ENCODE measurements at places on chromosomes 7 and 10.

GRCh38 chr10:21069278-21069677 is 172.2 kb upstream of the NEBL start:
- DNase-seq = no peak

DNA sequence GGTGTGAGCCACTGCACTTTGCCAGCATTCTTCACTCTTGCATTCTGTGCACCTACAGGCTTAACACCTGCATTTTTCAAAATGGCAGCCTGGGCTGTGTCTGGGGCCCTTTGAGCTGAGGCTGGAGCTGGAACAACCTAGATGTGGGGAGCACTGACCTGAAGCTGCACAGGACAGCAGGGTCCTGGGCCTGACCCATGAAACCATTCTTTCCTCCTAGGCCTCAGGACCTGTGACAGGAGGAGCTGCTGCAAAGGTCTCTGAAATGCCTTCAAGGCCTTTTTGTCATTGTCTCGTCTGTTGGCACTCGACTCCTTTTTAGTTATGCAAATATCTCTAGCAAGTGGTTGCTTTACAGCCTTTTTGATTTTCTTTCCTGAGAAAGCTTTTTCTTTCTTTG is 82.3 kb downstream of the INPP5A start:
- no peak for DNase-seq

DNA sequence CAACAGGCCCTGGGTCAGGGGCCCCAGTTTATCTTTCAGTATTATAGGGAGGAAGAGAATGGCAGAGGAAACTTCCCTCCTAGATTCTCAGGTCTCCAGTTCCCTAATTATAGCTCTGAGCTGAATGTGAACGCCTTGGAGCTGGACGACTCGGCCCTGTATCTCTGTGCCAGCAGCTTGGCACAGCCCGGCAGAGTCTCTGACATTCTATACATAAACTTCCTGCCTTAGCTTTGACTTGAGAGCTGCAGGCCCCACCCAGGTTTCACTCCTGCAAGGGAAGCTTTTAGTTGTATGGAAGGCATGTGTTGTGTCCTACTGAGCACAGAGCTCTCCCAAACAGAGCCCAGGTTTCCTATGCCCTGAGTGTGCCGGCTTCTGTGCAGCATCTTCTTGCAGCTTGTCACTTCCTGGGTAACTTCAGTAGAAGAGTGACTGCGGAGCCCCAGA is 205.6 kb upstream of the PRSS58 start:
- peak; percentile 38 for DNase-seq

- DNase-seq = no peak
These were observed 10.1 kb downstream of the BNIP3 start for GRCh38 chr10:131971591-131971990.

Measured in stimulated activated CD8-positive, alpha-beta memory T cell treated with anti-CD3 and anti-CD28 coated beads, Interleukin-4, amount 100 ng/mL, for 48 hours (primary cell).